ENCODE measurements at places on chromosomes 1 and 21.

DNA sequence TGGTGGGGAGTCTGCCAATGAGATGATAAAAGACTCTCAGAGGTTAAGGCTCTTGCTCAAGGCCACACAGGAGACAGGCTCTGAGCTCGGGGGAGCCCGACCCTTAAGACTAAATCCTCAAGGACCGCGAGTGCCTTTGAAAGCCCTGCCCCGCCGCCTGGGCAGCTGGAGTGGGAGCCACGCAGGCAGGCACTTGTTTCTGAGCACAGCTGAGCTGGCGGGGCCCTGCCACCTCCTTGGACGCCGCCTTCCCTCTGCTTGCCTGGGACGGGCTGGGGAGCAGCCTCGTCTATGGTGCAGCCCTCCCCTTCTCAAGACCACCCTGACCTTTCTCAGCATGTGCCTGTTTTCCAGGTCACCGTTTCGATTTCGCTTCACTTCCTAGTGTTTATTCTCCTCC lies 169.3 kb downstream of the CAMTA1 start:
- no peak for DNase-seq

- no peak for DNase-seq
Measured at GRCh38 chr1:2893473-2894120, 92.1 kb upstream of the TTC34 start.

DNA sequence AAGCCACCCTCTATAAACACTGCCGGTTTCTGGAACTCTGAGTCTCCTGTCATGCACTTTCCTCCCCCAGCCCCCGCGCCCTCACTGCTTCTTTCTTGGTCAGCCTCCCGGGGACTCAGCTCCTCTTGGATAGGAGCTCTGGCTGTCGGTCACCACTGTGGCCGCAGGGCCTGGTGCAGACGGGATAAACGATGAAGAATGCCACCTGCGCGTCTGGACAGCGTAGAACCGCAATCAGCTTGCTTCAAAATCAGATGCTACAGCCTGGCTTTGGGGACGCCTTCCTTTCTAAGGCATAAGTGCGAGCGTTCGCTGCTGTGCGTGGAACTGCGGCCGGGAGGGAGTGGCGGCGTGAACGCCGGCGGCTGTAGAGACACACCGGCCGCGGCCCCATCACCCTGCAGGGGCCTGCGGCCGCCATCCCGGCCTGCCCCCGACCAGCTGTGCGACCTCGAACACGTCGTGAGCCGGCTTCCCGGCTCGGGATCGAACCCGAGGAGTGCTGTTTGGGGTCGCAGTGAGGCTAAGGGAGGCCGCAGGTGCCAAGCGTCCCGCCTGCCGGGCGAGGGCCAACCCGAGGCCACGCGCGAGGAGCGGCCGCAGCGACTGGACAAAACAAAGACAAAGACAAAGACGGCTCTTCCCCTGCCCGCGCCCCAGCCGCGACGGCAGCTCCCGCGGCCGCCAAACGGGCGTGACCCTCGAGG lies 688 bp downstream of the PTTG1IP start:
- no peak for DNase-seq

DNA sequence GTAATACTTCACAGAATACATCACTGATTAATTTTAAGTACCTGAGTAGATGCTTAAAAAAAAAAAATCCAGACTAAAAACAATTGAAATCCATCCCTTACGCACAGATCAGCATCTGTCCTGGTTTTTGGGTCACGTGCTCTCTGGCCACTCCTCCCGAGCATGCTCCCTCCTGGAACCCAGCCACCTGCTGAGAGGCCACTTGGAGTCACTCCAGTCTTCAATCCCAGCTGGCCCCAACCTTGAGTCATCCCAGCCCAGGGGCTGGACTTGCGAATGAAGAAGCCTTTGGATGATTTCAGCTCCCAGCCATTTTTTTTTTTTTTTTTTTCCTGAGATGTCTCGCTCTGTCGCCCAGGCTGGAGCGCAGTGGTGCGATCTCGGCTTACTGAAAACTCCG lies 8.9 kb downstream of the MAP1LC3C start:
- DNase-seq, result no peak

- DNase-seq, result peak; percentile 90
Measured at GRCh38 chr1:65254320-65255034, 54.9 kb upstream of the DNAJC6 start.

DNA sequence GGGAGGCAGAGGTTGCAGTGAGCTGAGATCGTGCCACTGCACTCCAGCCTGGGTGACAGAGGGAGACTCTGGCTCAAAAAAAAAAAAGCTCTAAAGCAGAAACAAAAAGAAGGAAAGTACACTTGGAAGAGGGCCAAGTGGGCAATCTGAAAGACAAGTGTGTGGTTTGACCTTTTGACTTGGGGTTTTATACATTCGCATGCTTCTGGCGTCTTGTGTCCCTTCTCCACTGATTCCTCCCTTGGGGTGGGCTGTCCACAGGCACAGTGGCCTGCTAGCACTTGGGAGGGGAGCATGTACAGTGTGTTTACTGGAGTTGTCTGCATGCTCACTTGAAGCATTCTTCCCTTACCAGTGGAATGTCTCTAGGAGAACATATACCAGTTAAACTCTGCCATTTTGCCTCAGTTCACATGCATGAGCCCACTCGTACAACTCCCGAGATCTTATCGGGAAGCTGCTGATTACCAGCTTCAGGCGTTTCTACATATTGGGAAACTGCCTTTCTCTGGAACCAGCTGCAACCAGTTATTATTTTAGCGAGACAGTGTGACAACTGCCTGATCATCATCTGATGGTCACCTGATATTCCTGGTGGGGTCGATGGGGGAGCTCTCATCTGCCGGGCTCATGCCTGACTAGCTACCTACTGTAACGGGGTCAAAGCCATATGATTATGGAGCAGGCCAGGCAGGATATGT lies 113.5 kb upstream of the ZNF678 start:
- peak; percentile 38 for DNase-seq

- peak; percentile 52 for DNase-seq
Measured at GRCh38 chr1:192580351-192580962, 4.9 kb downstream of the RGS1 start.

GRCh38 chr1:221689138-221689537 lies 52.8 kb downstream of the DUSP10 start:
- DNase-seq, result peak; percentile 78

- no peak for DNase-seq
Measured at GRCh38 chr1:21672478-21673276, 3.5 kb upstream of the RAP1GAP start.

DNA sequence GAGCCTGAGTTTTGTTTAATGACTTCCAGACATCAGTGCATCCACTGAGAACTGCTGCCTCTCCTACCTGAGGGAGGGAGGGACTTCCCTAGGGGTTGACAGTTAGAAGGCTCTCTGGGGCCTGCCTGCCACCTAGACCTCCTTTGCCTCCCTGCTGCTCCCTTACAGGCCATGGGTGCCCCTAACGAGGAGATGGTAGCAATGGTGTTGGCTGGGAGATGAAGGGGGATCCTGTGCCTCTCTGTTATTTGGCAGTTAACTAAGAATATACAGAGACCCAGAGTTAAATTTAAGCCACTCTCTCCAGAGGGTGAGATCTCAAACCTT lies 66.1 kb downstream of the UBE2U start:
- DNase-seq, result no peak
